Subcutaneous preadipocyte (primary cell): ENCODE measurements at places on chromosomes 6 and 20. TPM values are rescaled to one million over a fixed set of nuclear protein-coding genes. Genes with fewer than 3 reads are reported as not detected.

Gene ZBTB46
- under 0.01 and 0.98 TPM in 2 replicates for total RNA-seq

Gene ZFP64
- 8.8 and 11.9 TPM in 2 replicates for total RNA-seq

Gene SLC22A7
- total RNA-seq = not detected in 2 replicates

Gene PRKN
- total RNA-seq = 2.0 and 3.3 TPM in 2 replicates

Gene BPIFB4
- total RNA-seq = not detected in 2 replicates

Gene SOBP
- 7.0 and 8.8 TPM in 2 replicates for total RNA-seq
